ENCODE measurements at places on chromosomes 12 and 14.

DNA sequence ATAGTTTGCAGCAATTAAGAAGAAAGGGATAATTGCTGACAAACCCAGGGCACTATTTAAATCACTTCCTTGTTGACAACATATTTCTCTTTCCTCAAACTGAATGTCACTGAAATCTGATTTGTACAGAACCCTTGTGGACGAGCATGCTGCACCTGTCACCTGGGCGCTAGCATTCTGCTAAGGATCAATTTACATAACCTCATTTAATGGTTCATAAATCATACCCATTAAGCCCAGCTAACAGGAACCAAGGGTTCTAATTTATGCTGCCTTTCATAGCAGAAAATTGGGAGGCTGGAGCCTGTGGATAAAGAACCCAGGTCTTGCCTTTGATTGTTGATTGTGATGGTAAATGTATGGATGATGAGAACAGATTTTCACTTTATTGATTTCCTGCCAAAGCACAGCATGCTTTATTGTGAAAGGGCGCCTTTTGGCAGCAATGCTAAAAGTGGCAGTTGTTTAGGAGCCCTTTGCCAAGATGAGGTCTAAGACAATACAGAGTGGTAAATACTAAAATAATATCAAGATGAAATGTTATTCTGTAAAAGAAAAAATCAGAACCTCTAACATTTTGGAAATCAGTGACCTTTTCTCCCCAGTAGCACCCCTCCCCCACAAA, 95.4 kb downstream of the NKX2-1 start:
- DNase-seq = no peak

DNA sequence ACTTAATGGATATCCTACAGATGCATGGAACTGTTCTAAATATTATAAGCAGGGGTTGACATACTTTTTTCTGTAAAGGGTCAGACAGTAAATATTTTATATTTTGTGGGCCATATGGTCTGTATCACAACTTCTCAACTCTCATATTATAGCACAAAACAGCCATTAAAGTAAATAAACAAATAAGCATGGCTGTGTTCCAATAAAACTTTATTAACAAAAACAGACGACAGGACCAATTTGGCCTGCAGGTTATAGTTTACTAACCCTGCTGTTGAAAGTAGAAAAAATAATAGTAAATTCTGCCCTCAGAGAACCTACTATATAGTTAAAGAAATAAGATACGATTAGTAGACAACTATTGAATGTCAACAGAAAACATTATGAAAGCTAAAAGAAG, 17.5 kb downstream of the ATG2B start:
- no peak for DNase-seq

- DNase-seq = no peak
Observed at GRCh38 chr14:82084813-82085212, 551.2 kb upstream of the SEL1L start.

GRCh38 chr14:53409289-53409688, 256.2 kb upstream of the DDHD1 start:
- DNase-seq = no peak

- no peak for DNase-seq
Observed at GRCh38 chr14:65168840-65169239, 66.5 kb upstream of the MAX start.

DNA sequence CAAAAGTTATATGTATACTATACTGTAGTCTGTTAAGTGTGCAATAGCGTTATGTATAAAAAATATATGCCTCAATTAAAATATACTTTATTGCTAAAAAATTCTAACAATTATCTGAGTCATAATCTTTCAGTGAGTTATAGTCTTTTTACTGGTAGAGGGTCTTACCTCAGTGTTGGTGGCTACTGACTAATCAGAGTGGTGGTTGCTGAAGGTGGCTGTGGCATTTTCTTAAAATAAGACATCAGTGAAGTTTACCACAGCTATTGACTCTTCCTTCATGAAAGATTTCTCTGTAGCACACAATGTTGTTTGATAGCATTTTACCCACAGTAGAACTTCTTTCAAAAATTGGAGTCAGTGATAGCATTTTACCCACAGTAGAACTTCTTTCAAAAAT, 23.4 kb downstream of the POLR3B start:
- no peak for DNase-seq

- DNase-seq = no peak
Observed at GRCh38 chr12:89436062-89436461, 83.8 kb upstream of the DUSP6 start.

- no peak for DNase-seq
Observed at GRCh38 chr14:49640540-49641417, 5.7 kb upstream of the DNAAF2 start.

GRCh38 chr12:48764521-48764920, 24.4 kb downstream of the ADCY6 start:
- no peak for DNase-seq

GRCh38 chr12:116427200-116427930, 131.8 kb upstream of the MAP1LC3B2 start:
- DNase-seq = no peak
